ENCODE measurements at places on chromosomes 1 and 21.

- no peak for DNase-seq
Measured at GRCh38 chr1:51323778-51324177, 6.6 kb downstream of the TTC39A start.

DNA sequence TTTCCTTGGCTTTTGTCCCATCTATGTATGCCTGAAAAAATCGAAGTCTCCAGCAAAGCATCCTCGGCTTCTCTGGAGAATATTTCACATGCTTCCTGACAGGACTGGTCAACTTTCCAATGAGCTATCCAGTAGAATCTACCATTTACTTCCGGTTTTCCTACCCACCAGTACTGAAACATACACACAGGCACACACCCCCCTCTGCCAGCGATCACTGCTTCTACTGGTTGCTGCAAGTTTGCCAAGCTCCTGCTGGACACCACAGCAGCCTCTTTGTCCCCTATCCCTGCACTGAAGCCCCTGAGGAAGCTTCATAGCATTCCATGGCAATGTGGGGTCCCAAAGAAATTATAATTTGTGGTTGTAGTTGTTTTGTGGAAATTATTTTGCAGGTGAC is 536.8 kb downstream of the MATN1 start:
- DNase-seq, result no peak

GRCh38 chr1:15583016-15583706 is 1.7 kb downstream of the AGMAT start:
- no peak for DNase-seq

DNA sequence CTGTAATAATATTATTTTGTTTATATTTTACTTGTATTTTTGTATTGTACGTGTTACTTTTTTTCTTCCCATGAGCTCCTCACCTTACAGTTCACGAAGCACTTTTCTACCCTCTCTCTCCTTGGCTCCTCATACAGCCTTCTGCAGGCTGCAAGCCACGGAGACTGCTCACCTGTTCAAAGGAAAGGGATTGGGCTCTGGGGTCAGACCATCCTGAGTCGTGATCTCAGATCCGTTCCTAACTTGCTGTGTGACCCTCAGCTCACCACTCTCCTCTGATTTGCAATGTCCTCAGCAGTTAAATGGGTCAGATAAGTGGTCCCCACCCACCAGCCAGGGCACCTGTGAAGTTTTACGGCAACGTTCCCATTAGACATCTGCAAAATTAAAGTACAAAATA is 54.1 kb downstream of the VWA5B1 start:
- DNase-seq, result no peak

DNA sequence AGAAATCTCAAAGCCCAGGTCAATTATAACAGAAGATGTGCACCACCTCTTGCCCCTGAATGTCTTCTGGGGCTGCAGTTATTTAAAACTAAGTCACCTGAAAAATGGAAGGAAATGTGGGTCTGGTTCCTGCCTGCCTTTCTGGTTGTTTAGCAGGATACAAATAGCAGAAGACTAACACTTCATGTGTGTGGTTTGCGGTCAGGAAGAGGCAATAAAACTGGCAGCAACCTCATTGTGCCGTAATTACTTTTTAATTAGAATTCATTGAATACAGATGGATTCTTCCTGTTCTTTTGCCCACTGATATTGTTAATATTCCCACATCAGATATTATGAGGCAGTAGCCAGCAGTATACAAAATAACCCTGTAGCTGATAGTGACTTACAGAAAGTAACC is 345.7 kb downstream of the ZNF326 start:
- no peak for DNase-seq
